ENCODE measurements at places on chromosomes 7 and 10.

DNA sequence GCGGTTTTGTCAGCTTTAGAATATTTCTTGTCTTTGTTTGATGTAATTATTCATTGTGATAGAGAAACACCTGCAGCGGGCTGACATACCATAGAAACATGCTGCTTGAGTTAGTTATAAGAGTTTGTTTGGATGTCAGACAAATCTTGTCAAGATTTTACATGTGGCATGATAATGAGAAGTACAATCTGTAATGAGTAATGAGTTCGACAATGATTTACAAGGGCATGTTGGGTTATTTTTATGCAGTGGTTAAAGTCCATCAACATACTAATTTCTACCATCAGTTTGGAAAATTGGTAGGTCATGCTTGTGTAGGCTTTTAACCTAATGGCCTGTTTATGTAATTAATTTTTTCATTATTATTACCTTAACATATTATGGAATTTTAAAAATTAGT, 31.3 kb downstream of the FZD1 start:
- no peak for DNase-seq

- peak; percentile 50 for DNase-seq
Observed at GRCh38 chr10:33244354-33244967, 90.0 kb downstream of the NRP1 start.

DNA sequence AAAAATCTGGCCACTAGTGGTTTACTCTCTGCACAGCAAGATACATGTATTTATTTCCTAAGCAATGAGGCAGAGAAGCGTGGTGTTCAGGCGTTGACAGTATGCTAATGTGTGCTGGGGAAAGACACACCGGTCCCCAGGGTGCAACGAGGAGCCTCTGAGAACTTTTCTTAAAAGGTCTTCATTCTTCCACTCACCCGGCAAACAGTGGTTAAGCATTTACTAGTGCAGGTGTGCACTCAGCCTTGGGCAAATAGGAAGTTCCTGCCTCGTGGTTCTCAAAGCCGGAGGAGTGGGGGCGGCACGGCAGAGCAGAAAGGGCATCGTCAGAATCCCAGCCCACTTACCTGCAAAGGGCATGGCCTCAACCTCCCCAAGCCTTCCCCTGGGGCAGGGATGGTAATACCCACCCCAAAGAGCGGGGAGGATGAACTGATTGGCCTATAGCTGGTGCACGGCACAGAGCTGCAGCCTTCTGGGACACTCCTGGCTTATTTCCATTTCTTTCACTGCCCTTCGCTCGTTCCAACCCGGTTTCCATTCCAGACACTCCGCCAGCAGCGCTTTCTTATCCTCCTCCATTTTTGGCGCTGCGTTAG, 184.3 kb upstream of the CTBP2 start:
- no peak for DNase-seq

DNA sequence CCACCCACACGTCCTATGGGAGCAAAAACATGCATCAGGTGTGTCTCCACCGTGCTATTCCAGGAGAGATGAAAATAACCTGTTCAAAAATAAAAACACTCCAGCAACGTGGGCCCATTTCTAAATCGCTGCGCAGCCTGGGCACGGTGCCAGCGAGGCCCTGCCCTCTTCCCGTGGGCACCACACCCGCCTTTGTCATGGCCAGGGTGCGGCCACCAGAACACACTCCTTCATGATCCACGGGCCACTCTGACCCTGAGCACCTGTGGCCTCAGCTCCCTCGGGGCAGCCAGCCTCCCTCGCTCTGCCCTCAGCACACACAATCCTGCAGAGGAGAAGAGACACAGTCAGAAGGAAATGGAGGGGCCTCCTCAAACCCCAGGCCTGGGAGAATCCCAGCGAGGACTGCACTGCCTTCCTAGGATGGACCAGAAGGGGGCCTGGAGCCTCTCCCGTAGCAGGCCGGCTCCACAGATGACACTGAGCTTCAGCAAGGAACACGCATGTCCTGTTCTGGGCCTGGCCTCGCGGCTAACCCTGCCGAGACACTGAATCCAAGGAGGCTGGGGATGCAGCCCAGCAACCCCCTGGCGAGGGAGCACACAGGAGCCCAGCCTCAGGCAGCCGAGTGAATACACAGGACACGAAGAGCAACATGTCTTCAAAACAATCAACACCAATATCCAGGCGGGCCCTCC, 169.0 kb downstream of the MAD1L1 start:
- peak; percentile 8 for DNase-seq

DNA sequence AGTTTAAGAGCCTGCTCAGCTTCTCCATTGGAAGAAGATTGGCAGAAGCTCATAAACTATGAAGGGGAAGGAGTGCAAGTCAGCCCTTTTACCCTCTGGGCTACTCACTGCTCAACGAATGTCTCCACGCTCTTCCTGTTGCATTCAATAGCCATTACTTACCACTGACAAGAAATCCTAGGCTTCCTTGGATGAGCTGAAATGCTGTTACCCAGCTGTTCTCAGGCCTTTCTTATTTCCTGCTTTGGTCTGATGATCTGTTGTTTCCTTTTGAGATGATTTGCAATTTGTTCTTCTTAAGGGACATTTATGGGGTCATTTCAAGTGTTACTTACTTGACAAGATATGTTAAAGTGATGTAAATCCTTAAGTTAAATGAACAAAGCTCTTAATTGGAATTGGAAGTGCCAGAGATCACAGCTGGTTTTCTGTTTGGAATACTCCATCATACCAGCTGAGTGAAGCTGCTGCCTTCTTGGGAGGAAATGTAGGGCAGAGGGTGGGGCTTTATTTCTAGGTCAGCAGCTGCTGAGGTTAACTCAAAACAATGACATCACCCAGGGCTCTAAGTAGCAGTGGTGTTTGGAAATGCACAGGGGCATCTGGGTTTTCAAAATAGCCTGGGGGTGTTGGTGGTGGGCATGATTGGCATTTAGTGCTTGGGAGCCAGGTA, 170.0 kb downstream of the PRKCQ start:
- DNase-seq = peak; percentile 23

- no peak for DNase-seq
Observed at GRCh38 chr7:158590181-158590530, 2.5 kb upstream of the PTPRN2 start.

DNA sequence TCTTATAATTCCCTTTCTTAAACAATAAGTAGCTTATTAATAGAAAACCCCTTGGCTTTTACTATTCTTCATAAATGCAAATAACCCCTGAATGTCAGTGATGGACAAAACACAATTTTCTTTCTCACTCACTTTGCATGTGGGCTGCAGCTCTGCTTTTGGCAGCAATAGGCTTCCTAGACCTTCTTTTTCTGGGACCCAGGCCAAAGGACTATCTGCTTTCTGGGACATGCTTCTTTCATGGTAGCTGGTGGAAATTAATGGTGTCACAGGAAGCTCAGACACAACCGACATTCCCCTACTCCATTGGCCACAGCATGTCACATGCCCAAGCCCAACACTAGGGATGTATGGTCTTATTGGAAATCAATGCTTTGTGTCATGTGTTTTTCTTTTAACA, 134.3 kb upstream of the MDFIC start:
- no peak for DNase-seq

- no peak for DNase-seq
Observed at GRCh38 chr10:11245095-11245479, 227.4 kb downstream of the CELF2 start.

- no peak for DNase-seq
Observed at GRCh38 chr7:41385996-41386395, 316.9 kb downstream of the INHBA start.

DNA sequence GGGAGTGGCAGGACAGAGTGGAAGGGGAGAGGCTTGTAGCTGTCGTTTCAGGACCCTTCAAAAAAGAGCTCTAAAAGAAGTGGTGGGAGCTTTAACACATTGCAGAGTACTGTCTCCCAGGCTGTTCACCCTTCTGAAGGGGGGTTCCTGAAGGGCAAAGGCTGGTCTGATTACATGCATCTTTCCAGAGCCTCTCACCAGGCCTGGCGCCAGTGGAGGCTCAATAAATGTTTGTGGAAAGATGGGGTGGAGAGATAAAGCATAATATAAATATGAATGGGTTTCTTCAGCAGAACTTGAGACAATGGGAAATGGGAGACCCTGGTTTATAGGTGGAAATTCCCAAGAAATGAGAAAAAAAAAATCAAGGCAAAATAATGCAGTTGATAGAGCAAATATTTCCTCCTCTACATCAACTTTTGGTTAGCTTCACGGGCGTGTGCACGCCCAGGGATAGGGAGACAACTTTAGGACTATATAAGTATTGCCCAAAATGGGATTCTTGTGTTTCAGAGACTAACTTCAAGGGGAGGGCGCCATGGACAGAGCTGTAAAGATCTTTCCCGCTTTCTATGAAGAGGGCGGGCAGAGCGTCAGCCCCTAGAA, 613 bp upstream of the BUB3 start:
- DNase-seq = no peak

DNA sequence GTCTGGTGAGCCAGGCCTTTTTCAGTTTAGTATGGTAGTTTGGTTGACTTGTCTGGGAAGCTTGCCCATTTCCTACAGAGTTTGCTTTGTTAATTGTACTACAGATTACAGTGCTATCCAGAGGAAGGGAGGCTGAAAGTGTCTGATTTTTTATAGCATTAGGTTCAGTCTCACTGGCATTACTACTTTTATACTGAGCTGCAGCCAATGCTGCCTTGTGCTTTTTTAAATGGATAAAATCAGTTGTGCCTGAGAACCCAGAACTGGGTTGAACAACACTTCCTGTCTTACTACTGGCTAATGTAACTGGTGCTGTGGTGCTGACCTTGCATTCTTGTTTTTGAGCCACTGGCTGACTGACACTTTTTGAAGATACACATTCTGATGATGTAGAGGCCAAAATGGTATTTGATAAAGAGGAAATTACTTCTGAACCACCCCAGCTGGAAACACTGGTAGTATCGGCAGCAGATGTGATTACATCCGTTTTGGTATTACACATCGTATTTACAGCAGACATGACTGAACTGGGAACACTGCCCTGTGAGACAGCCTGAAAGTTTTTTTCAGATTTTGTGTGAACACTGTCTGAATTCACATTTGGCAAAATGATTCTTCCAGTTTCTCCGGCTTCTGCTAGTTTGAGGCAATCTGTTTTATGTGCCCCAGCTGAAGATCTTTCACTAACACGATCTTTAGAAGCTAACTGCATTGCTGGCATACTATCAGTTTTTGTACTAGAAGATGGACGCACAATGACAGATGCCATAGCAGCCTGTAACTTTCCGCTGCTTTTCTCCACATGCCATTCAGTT, 74.1 kb downstream of the NRBF2 start:
- DNase-seq = peak; percentile 88

- DNase-seq = no peak
Observed at GRCh38 chr7:47301105-47301477, 280.8 kb downstream of the TNS3 start.

DNA sequence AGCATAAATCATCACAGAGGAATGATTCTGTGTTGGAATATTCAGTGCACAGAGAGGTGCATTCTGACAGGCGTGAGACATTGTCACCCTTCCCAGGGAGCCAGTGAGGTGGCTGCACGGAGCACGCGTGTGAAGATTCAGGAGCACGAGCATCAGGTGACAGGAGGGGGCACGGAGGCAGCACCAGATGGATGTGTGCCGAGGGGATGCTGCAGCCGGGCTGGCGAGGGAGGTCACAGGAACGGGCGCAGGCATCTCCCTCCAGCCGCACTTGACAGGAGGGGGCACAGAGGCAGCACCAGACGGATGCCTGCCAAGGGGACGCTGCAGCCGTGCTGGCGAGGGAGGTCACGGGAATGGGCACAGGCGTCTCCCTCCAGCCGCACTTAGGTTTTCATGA, 66.5 kb downstream of the DIP2C start:
- DNase-seq = no peak

DNA sequence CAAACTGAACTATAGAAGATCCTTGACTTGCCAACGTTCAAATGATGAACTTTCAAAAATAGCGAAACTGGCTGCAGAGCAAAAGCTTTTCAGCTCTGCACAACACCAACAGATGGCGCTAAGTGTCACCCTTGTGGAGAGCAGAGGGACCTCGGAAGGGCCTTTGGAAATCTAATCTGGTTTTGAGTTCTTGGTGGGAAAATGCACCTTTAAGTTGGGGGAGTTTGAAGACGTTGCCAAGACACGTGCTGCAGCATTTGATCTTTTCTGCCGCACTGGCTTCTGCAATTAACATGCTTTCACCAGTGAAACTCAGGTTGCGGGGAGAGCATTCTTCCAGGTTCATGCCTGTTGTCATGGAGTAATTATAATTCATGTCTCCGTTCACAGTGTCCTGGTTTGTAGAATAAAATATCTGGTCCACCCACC, 26.3 kb upstream of the WDR11 start:
- DNase-seq = peak; percentile 4

GRCh38 chr10:125093974-125094705, 66.2 kb downstream of the CTBP2 start:
- DNase-seq = no peak

GRCh38 chr7:130047831-130048230, 3.3 kb downstream of the ZC3HC1 start:
- no peak for DNase-seq

GRCh38 chr7:44157116-44158080, 16.3 kb upstream of the MYL7 start:
- DNase-seq = no peak

- DNase-seq = peak; percentile 26
Observed at GRCh38 chr7:113431406-113431805, 313.1 kb upstream of the SMIM30 start.

GRCh38 chr10:71708301-71708703, 11.3 kb downstream of the C10orf105 start:
- peak; percentile 10 for DNase-seq

DNA sequence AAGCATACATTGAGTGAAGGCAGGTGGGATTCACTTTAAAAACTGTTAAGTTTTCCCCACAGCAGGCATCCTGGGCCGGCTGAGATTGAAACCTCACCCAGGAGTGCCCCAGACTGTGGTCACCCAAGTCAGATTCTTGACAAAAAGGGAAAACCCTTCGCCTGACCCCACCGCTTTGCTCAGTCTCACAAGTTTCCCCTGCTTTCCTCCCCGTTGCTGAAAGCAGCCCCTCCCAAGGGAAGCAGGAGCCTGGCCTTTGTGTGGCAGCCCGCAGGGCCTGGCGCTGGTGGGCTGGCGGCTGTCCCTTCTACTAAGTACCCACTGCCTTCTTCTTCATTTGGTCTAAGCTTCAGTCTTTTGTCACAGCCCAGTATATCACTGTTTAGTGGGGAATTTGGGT, 16.0 kb downstream of the RNF32 start:
- DNase-seq = no peak

- no peak for DNase-seq
Observed at GRCh38 chr10:26628395-26628794, 69.1 kb upstream of the PDSS1 start.

- DNase-seq = no peak
Observed at GRCh38 chr10:89588671-89589070, 53.3 kb upstream of the SLC16A12 start.

GRCh38 chr10:77680811-77681210, 43.2 kb upstream of the KCNMA1 start:
- no peak for DNase-seq

- no peak for DNase-seq
Observed at GRCh38 chr10:10302689-10303088, 715.0 kb upstream of the CELF2 start.

- no peak for DNase-seq
Observed at GRCh38 chr7:5296611-5297226, 14.0 kb downstream of the SLC29A4 start.
